ENCODE measurements at places on chromosomes 2 and 18. TPM values are rescaled to one million over a fixed set of nuclear protein-coding genes. Genes with fewer than 3 reads are reported as not detected.

- no peak for DNase-seq
These were observed 95.0 kb upstream of the ZNF521 start for GRCh38 chr18:25446972-25447371.

GRCh38 chr2:239544918-239545465 lies 144.2 kb upstream of the HDAC4 start:
- no peak for DNase-seq

- DNase-seq, result no peak
These were observed 130.4 kb upstream of the PELI1 start for GRCh38 chr2:64274399-64275173.

GRCh38 chr2:122736279-122736678 lies 980.8 kb downstream of the TSN start:
- no peak for DNase-seq

- no peak for DNase-seq
These were observed 19.4 kb upstream of the RMND5A start for GRCh38 chr2:86700690-86701089.

DNA sequence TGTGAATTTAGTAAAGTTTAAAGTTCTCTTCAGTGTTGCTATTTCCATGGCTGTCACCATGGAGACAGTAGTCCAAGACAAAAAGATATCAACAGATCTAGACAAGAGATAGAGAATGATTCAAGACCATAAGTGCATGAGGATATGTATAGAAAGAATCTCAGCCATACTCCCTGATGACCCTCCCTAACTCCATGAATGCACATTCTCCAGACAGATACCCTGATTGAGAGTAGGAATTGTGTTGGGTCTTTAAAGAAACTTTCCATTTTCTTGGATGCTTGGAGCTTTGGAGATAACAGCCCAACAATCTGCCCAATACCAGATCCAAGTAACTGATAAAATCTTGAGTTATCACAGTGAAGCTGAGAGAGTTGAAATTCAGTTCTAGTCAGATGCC lies 1601.2 kb upstream of the CELF4 start:
- no peak for DNase-seq

DNA sequence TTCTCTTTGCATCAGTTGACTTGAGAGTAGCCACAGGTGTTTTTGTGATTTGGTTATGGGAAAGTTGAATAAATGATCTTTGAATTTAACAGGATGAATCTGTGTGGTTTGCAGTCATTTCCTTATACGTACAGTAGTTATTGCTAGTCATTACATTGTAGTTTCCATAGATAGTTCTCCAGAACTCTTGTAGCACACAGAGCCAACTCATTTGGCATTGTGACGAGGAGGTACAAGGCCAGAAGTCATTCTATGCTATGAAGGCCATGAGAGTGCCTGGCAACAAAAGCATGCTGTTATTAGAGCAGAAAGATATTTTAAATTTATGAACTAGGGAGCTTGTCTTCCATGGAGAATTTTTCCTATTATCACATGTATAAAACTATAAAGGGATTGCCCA lies 973.0 kb upstream of the CHAC2 start:
- no peak for DNase-seq

DNA sequence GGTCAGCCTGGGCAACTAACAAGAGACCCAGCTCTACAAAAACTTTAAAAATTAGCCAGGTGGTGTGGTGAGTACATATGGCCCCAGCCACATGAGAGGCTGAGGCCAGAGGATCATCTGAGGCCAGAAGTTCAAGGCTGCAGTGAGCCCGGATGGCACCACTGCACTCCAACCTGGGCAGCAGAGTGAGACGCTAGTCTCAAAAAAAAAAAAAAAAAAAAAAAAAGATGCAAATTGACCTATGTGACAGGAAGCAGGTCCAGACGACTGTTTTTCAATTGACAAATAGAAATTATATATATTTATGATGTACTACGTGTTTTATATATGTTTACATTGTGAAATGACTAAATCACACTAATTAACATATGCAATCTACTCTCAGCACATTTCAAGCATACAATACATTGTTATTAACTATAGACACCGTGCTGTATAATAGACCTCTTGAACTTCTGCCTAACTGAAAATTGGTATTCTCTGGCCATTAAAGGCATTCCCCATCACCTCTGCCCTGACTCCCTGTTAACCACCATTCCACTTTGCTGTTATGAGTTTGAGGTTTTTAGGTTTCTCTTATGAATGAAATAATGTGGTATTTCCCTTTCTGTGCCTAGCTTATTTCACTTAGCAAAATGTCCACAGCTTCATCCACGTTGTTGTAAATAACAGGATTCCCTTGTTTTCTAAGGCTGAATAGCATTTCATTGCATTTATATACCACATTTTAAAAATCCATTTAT lies 32.4 kb upstream of the MGAT4A start:
- DNase-seq, result no peak

ARHGAP28 gene
- total RNA-seq, result 9.6 TPM

FOXI3 gene
- total RNA-seq, result 11.8 TPM

TTL gene
- total RNA-seq, result 34.6 TPM
